ENCODE measurements at places on chromosomes 3 and 15.

GRCh38 chr3:158808697-158809096, 6.8 kb downstream of the MFSD1 start:
- ATAC-seq = no peak

- ATAC-seq = no peak
Observed at GRCh38 chr3:140830391-140830790, 111.2 kb upstream of the SLC25A36 start.

- no peak for ATAC-seq
Observed at GRCh38 chr15:64311566-64311965, 44.4 kb downstream of the CSNK1G1 start.

- no peak for ATAC-seq
Observed at GRCh38 chr3:156373095-156373494, 181.8 kb downstream of the SSR3 start.

GRCh38 chr3:103381296-103382079, 946.7 kb downstream of the ZPLD1 start:
- ATAC-seq = no peak

GRCh38 chr15:67570875-67571647, 28.6 kb downstream of the MAP2K5 start:
- ATAC-seq = no peak

DNA sequence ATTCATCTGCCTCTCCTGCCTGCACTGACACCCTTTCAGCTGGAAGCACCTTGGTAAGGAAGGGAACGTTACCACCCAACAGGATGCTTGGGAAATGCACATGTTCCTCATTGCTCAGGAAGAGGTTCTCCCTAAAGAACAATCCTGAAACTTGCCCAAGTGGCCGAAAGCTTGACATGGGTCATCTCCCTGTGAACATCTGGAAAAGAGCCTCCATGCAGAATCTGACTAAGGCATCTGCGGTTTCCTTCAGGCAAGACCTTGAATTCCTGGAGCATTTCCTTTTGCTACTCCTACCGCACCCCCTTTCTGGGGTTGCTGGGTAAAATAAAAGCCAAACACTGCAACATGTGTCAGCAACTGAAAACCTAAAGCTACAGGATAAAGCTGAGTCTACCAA, 68.7 kb upstream of the SNRK start:
- ATAC-seq = no peak

DNA sequence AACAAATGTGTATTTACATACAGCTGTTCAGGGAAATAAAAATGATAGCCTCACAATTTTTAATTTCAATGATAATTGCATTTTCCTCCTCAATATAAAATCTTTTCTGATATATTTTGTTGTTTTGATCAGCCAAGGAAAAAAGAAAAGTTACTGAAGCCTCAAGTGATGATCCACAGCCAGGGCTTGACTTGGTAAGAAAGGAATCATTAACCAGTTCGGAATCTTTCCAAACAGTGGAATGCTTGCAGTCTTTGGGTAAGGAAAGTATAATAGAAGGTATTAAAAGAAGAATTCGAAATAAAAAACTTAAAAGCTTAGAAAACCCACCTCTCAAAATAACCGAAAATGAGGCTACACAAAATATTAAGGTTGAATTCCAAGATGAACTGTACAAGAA, 1.0 kb downstream of the TOPAZ1 start:
- no peak for ATAC-seq

- ATAC-seq = no peak
Observed at GRCh38 chr3:877001-877400, 215.8 kb upstream of the CNTN6 start.

GRCh38 chr15:48459571-48460442, 128.6 kb downstream of the DUT start:
- no peak for ATAC-seq

GRCh38 chr3:94305835-94306611, 243.2 kb downstream of the NSUN3 start:
- ATAC-seq = no peak

GRCh38 chr3:177772908-177773557, 575.8 kb upstream of the TBL1XR1 start:
- peak; percentile 80 for ATAC-seq

- no peak for ATAC-seq
Observed at GRCh38 chr3:110955301-110955880, 116.2 kb upstream of the NECTIN3 start.

- ATAC-seq = no peak
Observed at GRCh38 chr3:187836823-187837770, 91.8 kb upstream of the BCL6 start.

- no peak for ATAC-seq
Observed at GRCh38 chr15:37773111-37773860, 161.2 kb upstream of the TMCO5A start.

DNA sequence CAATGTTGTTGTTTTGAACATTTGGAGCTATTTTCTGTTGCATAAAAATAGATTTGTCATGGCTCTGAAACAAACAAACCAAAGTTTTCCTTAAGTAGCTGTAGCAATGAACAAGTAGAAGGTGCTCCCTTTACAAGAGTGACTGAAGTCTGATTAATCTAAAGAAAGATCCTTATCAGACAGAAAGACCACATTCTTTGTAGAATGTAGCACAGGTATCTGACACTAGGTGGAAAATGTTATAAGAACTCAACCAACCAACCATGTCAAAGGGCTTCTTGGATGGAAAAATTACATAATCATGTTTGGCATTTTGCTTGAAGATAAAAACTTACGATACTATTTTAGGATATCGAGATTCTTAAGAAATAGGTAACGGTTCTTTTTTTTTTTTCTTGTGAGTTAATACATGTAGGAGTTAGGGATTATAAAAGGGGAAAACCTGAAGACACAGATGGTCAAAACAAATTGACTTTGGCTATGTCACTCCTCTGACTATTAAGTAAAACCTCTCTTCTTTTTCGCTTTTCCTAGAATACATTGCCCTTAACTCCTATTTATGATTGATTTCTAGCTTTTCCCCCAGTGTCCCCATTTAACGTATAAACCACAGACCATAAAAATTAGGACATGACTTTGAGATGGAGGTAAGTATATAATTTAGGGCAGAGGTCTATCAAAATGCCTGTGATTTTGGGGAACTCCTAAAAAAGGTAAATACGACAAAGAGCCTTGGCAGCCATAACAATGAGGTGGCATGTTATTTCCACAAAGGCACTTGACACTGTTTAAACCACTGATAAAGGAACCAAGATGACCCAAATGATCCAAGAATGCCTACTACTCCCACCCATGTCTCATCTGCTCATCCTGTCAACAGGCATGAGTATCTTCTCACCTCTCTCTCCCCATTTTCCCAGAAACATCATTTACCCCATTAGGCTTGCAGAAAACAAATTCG, 72.0 kb downstream of the CCR4 start:
- peak; percentile 71 for ATAC-seq

- ATAC-seq = no peak
Observed at GRCh38 chr3:3745693-3746092, 53.5 kb upstream of the LRRN1 start.

DNA sequence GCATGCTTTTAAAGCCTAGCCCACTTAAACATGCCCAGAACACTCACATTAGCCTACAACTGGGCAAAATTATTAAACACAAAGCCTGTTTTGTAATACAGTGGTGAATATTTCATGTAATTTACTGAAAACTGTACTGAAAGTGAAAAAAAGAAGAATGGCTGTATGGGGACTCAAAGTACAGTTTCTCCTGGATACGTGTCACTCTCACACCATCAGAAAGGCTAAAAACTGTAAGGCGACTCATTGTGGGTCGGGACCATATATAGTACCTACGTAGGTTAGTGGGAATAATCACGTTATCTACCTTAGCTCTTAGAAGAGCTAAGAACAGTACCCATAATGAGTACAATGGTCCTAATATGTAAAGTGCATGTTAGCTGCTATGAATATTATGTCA, 80.2 kb upstream of the SPATA12 start:
- ATAC-seq = no peak

GRCh38 chr3:18440066-18440722, 15.1 kb upstream of the SATB1 start:
- no peak for ATAC-seq

- ATAC-seq = no peak
Observed at GRCh38 chr3:72601983-72602750, 246.1 kb downstream of the SHQ1 start.

Measured in stimulated activated memory B cell treated with anti-CD40 and anti-IgM and Interleukin-4, amounts not matched to agents 10 μg/mL and 1 μg/mL and 100 μg/mL, for 72 hours (primary cell).